ENCODE measurements at places on chromosomes 1 and 21.
A peak's percentile ranks its signal among the peaks of the same experiment; 100 is the strongest.

GRCh38 chr1:48462716-48463302 is 9.2 kb downstream of the SPATA6 start:
- no peak for DNase-seq

- DNase-seq = no peak
These were observed 1060.4 kb upstream of the TMPRSS15 start for GRCh38 chr21:19463966-19464365.

DNA sequence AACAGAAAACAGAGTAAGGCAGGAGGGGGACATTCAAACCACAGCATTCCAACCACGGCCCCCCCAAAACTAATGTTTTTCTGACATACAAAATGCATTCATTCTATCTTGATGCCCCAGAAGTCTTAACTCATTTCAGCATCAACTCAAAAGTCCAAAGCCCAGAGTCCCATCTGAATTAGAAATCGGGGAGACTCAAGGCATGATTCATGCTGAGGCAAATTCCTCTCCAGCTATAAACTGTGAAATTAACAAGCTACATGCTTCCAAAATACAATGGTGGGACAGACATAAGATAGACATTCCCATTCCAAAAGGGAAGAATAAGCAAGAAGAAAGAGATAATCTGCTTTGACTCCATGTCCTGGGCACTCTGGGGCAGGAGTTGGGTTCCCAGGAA is 73.9 kb downstream of the KCNJ15 start:
- DNase-seq = no peak

- no peak for DNase-seq
These were observed 11.7 kb downstream of the RIMKLA start for GRCh38 chr1:42392255-42392654.

DNA sequence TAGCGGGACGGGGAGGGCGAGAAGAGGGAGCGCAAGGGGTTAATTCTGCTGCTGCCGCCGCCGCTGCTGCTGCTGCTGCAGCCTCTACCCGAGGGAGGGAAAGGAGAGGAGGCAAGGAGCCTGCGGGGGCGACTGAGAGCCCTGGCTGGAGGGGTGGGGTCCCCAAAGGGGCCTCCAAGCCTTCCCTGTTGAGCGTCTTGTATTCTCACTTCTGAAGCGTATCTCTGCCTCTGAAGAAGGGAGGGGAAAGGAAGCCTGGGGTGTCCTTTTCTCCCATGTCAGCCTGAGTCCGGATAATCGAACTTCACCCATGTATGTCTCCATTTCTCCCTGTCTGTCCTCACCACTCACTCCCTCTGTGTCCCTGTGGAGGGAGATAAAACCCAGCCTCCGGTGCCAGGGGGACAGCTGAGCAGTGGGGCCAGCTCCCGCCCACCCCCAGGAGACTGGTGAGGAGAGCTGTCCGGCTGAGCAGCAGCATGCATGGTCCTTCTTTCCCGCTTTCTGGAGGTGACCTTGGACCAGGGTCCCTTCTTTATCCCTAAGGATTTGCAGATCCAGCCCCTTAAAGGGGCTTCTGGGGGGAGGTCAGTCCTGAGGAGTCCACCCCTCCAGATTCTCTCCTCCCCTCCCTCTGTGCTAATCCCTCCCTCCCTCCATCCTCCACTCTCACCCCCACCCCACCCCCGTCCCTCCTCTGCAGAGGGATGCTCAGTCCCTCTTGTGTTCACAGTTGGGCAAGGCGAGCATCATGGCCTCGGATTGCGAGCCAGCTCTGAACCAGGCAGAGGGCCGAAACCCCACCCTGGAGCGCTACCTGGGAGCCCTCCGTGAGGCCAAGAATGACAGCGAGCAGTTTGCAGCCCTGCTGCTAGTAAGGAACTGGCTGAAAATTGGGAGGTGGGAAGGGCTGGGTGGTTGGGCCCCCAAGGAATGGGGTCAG is 1.0 kb downstream of the NCDN start:
- DNase-seq = peak; percentile 42

Measured in hematopoietic multipotent progenitor cell treated with erythropoietin and hydrocortisone succinate and interleukin-3 and kit ligand, for 6 days (in vitro differentiated cells).